ENCODE measurements at places on chromosomes 7 and 10.

GRCh38 chr7:100017300-100017699, 1.9 kb downstream of the ZKSCAN1 start:
- H3K27me3 ChIP-seq, result no peaks in the 10 kb centered on the region
- H3K27ac ChIP-seq, result no peak overlapping the region
- DNase-seq, result no peak
- H3K4me1 ChIP-seq, result peaks cover 16% of the 10 kb centered on the region
- peaks cover 2% of the 10 kb centered on the region for H3K36me3 ChIP-seq

DNA sequence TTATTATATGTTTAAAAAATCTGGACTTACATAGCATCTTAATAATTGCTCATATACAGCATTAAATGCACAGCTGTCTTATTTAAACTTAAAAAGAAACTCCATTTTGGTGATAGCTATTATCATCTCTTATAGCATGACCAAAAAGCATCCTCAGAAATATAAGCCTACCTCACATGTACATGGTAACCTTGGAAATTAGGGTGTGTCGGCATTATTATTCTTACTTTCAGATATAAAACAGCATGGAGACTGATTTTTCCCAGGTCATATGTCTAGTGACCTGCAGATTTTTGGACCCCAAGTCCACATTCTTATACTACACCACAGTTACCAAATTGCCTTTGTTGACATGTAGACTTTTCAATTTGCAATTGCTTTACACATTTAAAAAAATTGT, 29.1 kb upstream of the ITGB1 start:
- H3K36me3 ChIP-seq, result no peaks in the 10 kb centered on the region
- H3K27ac ChIP-seq, result no peak overlapping the region
- no peaks in the 10 kb centered on the region for H3K27me3 ChIP-seq
- H3K4me1 ChIP-seq, result peaks cover 5% of the 10 kb centered on the region

DNA sequence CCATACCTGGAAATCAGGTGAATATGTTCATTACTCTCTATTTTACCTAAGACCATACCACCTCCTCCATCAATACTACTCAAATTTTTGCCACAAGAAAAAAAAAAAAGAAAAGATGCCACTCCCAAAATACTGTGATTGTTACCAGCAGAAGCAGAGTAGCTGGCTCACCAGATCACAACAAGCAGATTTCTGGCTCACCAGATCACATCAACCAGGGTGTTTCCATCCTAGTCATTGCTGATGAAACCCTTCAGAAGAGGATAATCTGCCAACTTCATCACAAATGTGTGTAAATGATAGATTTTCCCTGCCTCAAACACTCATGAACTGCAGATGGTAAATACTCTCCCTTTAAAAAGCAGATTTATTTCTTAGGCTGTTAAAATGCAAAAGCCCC, 109.7 kb upstream of the NAMPT start:
- no peak for DNase-seq
- no peaks in the 10 kb centered on the region for H3K27me3 ChIP-seq
- no peaks in the 10 kb centered on the region for H3K36me3 ChIP-seq
- H3K27ac ChIP-seq, result no peak overlapping the region
- no peaks in the 10 kb centered on the region for H3K4me1 ChIP-seq

DNA sequence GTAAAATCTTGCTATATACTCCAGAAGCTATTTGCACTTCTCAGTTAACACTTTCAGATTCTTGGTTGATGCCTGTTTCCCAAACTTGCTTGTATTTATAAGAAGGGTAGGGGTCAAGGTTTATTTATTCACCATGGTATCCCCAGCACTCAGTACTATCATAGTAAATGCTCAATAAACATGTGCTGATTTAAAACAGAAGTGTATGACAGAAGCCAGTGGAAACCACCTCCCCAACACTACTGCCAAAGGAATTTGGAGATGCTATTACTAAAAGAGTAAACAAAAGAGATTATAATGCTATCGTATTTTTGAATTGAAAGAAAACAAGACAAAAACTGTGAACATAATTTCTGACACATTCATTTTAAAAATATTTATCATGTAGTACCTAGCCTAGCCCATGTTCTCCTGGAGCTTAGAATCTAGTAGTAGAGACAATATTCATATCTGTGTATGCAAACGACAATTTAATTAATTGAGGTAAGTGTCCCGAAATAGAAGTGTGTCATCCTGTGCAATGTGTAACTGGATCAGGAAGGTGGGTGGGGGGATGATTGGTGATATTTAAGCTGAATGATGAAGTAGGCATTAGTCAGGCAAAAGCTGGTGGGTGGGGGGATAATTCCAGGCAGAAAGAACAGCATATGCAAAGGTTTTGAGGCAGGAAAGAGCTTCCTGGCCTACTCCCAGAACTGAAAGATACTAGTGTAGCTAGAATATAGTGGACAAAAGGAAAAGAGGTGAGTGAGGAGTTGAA, 77.5 kb downstream of the HGF start:
- H3K36me3 ChIP-seq, result no peaks in the 10 kb centered on the region
- H3K27ac ChIP-seq, result no peak overlapping the region
- H3K4me3 ChIP-seq, result no peak overlapping the region
- DNase-seq, result no peak
- H3K27me3 ChIP-seq, result no peaks in the 10 kb centered on the region

DNA sequence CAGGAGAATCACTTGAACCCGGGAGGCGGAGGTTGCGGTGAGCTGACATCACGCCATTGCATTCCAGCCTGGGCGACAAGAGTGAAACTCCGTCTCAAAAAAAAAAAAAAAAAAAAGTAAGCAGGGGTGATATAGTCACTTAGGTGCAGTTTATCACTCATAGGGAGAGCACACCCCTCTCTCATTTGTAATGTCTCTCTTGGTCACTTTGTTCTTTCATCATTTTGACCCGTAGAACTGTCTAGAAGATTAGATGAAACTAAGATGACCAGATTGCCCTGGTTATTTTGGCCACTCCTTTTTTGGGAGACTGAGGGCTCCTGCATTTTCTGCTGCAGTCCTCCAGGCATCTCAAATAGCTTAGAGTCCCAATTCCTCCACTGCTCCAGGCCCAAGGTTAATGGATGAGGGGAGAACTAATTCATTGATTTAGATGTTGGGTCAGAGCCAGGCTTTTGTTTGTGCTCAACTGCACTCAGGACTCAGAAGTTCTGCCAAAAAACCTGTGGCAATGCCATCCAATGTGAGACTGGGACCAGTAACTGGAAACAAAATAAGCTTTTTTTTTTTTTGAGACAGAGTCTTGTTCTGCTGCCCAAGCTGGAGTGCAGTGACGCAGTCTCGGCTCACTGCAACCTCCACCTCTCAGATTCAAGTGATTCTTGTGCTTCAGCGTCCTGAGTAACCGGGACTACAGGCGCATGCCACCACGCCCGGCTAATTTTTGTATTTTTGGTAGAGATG, 50.0 kb upstream of the CAMK1D start:
- DNase-seq, result no peak
- no peak overlapping the region for H3K4me3 ChIP-seq
- H3K4me1 ChIP-seq, result no peaks in the 10 kb centered on the region

- no peak overlapping the region for H3K27ac ChIP-seq
- no peak for DNase-seq
- no peaks in the 10 kb centered on the region for H3K36me3 ChIP-seq
- H3K4me1 ChIP-seq, result no peaks in the 10 kb centered on the region
- no peak overlapping the region for H3K4me3 ChIP-seq
Observed at GRCh38 chr7:128381161-128381821, 19.8 kb upstream of the PRRT4 start.

- H3K4me3 ChIP-seq, result no peak overlapping the region
- no peaks in the 10 kb centered on the region for H3K27me3 ChIP-seq
- peak overlapping the region; percentile 57 for H3K27ac ChIP-seq
- H3K36me3 ChIP-seq, result no peaks in the 10 kb centered on the region
- no peak for DNase-seq
Observed at GRCh38 chr10:69326692-69327091, 48.4 kb downstream of the HK1 start.

- H3K4me1 ChIP-seq, result no peaks in the 10 kb centered on the region
- no peaks in the 10 kb centered on the region for H3K27me3 ChIP-seq
- no peak for DNase-seq
- no peak overlapping the region for H3K27ac ChIP-seq
- no peak overlapping the region for H3K4me3 ChIP-seq
Observed at GRCh38 chr7:94562525-94562924, 52.9 kb downstream of the CASD1 start.

DNA sequence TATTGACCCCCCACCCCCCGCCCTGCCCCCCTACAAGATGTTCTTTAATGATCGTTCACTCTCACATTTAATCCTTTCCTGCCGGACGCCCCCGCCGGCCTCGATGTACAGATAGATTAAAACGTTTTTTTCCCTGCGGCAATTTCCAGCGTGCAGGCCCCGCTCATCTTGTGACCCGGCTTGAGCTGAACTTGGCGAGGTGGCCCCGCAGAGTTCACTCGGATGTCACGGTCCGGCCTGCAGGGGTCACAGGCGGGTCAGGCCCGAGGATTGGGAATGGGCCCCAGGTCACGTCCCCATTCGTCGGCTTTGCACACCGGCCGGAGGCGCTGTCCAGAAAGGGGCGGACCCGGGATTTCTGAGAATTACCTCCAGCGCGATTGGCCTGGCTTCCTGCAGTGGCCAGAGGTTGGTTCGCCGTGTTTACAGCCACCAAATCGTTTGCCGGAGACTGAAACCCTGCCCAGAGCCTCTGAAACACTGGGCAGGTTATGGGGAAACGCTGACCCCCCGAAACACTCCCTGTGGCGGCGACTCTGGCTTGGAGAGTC, 1.9 kb upstream of the CYP26A1 start:
- H3K4me1 ChIP-seq, result peaks cover 36% of the 10 kb centered on the region
- peak overlapping the region; percentile 66 for H3K4me3 ChIP-seq
- H3K36me3 ChIP-seq, result no peaks in the 10 kb centered on the region
- no peak overlapping the region for H3K27ac ChIP-seq
- no peak for DNase-seq

DNA sequence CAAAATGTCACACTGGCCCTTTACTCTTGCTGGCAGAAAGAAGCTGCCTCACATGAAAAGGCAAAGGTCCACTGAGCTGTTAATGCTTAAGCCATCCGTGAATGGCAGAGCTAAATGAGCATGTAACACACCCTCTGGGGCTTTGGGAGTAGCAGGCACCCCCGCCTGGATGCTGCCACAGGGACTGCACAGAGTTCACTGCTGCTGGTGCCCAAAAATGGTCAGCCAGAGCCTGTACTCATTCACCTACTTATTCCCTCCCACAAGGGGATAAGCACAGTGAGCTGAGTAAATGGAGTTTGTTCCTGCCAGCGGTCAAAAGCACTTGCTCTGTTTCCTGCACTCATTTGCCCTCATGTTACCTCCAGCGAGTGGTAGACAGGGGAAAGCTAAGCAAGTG, 374.0 kb upstream of the STEAP1 start:
- no peaks in the 10 kb centered on the region for H3K36me3 ChIP-seq
- no peaks in the 10 kb centered on the region for H3K27me3 ChIP-seq

- no peaks in the 10 kb centered on the region for H3K27me3 ChIP-seq
- no peaks in the 10 kb centered on the region for H3K4me1 ChIP-seq
- H3K27ac ChIP-seq, result no peak overlapping the region
- no peaks in the 10 kb centered on the region for H3K36me3 ChIP-seq
- no peak for DNase-seq
- no peak overlapping the region for H3K4me3 ChIP-seq
Observed at GRCh38 chr7:145797507-145797906, 319.1 kb upstream of the CNTNAP2 start.

DNA sequence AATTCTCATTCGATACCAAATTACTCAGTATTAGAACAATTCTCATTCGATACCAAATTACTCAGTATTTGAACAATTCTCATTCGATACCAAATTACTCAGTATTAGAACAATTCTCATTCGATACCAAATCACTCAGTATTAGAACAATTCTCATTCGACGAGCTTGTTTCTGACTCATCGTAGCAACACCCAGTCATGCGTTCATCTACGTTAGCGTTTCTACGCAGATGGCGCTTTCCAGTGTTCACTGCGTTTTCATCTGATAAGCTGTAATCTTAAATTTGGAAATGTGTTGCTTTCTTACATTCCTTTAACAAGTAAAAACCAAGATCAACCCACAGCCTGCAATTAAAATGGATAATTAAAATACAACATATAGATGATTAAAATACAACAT, 276.3 kb downstream of the ZMYND11 start:
- H3K27ac ChIP-seq, result no peak overlapping the region
- no peaks in the 10 kb centered on the region for H3K27me3 ChIP-seq
- no peak overlapping the region for H3K4me3 ChIP-seq
- DNase-seq, result no peak
- H3K36me3 ChIP-seq, result peaks cover 11% of the 10 kb centered on the region
